ENCODE measurements at places on chromosomes 2 and 18.

- DNase-seq, result no peak
Measured at GRCh38 chr18:48605408-48605845, 66.6 kb downstream of the CTIF start.

DNA sequence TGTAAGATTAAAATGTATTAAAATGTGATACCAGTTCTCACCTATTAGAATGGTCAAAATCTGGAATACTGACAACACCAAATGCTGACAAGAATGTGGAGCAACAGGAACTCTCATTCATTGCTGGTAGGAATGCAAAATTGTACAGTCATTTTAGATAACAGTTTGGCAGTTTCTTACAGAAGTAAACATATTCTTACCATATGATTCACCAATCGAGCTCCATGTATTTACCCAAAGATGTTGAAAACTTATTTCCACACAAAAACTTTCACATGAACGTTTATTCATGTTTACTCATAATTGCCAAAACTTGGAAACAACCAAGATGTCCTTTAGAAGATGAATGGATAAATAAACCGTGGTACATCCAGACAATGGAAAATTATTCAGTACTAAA lies 1193.5 kb upstream of the ACVR2A start:
- no peak for DNase-seq

DNA sequence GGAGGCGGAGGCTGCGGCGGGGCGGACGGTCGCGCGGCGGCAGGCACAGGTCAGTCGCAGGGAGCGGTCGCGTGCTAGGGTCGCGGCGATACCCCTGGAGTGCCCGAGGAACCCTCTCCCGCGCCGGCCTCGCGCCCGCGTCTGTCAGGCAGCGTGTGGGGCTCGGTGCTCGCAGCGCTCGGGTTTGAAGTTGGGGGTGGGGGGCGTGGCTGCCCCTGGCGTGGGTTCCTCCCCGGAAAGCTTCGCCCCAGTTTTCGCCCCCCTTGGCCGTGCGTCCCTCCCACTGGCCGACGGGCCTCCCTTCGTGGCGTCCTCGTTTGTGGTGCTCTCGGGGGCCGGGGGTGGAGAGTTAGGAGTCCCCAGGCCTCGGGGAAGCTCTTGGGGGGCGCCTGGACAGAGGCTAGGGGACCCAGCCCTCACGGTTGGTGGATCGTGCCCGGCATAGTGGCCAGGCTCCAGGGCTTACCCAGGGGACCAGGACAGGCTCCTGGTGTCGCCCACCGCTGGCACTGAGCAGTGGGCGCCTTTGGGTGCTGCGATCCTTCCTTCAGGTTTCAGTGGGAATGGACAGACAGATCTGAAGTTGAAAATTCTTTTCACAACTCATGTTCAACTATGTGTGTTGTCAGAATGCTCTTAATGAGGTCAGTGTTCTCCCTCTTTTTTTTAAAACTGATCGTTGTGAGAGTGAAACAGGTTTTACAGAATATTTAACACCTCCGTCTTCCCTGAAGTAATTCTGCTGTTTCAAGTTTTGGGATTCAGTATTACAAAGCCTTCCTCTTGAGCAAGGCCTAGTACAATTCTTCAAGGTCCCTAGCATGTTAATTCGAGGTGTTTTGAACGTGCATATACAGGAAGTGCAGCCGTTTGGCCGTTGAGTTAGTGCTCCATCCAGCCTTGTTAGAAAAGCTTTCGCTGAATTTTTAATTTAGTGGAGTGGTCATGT lies 604 bp downstream of the RALBP1 start:
- DNase-seq, result peak; percentile 30

DNA sequence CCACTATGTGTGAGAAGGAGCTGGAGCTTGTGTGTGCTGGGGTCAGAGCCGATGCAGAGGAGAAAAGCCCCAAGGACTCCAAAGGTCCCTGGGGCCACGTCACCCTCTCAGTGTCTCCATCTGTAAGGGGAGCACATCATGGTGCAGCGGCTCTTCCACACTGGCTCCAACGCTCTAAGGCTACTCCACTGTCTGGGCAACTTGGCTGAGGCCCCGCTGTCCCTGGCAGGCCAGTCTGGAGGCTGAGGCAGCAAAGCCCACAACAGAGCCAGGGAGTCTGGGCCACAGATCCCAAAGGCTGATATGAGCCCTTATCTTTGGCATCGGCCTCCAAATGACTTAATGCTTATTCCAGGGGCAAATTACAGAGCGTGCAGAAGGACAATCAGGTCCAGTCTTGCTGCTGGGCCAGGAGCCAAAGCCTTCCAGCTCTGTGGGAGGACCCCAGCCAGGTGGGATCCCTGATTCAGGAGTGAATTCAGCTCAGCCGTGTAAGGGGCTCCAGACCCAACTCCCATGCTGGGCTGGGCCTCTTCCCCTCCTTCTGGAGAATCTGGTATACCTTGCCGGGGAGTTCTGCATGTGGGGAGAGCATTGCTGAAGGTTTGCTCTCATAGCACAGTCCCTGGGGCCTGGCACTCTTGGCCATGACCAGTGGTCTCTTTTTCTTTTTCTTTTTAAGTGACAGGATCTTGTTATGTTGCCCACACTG lies 1.8 kb upstream of the DUSP2 start:
- no peak for DNase-seq

DNA sequence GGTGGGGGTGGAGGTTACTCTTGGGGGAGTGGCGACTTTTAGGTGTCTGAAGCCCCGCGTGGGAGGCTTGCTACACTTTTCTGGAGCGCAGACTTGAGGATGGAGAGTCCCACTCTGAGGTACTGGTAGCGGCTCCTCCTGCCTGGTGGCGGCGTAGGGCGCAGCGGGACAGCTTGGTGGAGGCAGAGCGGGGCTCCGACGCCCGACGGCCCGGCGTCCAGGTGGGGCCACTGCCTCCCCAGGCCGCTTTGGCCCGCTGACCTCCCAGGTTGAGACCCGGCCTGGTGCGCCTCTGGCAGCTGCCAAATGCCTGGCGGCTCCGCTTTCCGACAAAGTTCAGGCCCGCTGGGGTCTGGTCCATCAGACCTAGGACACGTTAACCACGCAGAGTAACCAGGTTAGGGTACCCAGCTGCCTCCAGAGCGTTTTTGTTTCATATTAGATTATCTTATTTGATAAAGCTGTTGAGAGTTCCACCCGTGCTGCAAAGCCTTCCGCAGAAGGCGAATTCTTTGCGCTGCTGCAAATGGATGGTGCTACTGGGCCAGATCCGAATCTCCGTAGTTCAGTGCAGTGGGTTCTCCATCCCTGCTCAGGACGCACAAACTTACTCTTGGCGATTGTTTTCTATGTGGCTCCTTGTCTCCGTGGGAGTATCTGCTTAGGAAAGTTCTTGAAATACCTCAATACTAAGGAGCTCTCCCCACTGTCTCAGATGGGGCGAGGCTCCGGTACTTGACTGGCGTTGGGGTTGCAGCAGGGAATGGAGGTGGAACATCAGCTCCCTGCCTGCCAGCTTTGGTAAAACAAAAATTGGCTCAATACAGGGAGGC lies 405.9 kb downstream of the XIRP2 start:
- DNase-seq, result no peak

DNA sequence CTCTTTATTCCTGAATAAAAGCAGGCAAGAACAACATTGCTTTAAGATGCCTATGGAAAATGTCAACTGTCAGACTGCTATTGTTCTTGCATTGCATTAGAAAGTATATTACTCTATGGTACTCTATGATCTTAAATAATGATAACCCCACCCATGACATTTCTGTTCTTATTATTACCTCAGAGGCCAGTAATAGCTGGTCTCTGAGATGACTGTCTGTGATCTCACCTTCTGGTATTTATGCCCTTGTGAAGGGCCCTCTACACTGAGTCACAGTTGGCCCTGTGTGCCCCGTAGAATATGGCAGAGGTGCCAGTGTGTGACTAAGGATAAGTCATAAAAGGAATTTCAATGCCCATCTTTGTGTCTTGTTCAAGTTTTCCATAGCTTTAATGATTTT lies 61.0 kb downstream of the SPP2 start:
- DNase-seq, result no peak

- no peak for DNase-seq
Measured at GRCh38 chr18:8912348-8913326, 189.9 kb upstream of the NDUFV2 start.

GRCh38 chr2:38446418-38446817 lies 69.3 kb upstream of the ATL2 start:
- no peak for DNase-seq

- DNase-seq, result no peak
Measured at GRCh38 chr18:22335731-22336198, 82.0 kb downstream of the CTAGE1 start.

DNA sequence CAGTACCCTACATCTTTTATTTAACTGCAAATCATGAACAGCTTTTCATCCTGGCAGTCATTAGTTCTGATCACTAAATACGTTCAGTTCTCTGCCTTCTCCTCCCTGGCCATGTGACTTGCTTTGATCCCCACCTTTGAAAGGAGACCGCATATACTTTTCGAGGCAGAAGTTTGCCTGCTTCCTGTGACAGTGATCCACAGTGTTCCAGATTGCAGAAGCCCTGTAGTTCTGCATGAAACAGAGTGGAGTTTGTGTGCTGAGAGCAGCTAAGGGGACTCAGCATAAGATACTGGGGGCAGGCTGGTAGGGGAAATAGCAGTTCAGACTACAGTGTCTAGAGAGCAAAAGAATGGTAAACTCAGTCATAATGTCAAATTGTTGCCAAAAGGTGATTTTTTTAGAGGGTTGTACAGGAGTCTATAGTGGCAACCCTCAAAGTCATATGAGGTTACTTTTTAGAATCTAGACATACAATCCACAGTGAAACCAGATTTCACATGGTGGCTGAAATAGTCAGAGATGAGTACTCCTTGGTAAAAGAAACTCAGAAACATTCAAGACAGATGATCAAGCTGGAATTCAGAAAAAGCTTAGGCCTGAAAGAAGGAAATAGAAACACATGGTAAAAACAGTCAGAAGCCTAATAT lies 1800.4 kb upstream of the CELF4 start:
- DNase-seq, result no peak

DNA sequence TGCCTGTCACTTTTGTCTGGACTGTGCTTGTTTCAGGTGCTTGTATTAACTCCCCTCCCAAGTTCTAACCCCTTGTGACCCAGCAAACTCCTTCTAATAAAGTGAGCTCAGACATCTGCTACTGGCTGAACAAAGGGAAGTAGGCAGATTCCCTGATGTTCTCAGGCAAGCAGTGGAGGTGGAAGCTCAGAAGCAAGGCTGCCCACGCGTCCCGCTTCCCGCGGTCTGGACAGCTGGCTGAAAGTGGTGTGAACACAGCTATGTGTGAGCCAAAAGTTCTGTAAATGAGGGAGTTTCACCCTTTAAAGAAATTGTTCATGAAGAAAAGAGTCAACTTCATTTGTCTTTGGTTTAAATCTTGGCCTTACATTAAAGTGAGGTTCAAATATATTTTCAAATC lies 40.0 kb downstream of the NAPG start:
- DNase-seq, result no peak

Data from activated CD8-positive, alpha-beta memory T cell treated with anti-CD3 and anti-CD28 coated beads for 4 hours (primary cell).